Lower lobe of right lung (tissue), 2 donors: ENCODE measurements at places on chromosomes 12 and 14. TPM values are rescaled to one million over a fixed set of nuclear protein-coding genes. Genes with fewer than 3 reads are reported as not detected.

OR6C2 gene
- total RNA-seq: not detected

METTL25 gene
- 15.7 TPM for total RNA-seq

MAP3K9 gene
- 9.4 TPM for total RNA-seq

REM2 gene
- 0.83 TPM for total RNA-seq

CLEC2D gene
- total RNA-seq: 13.9 TPM

CLEC7A gene
- total RNA-seq: 79.5 TPM

CEP170B gene
- total RNA-seq: 24.7 TPM

BEGAIN gene
- 1.3 TPM for total RNA-seq

GLS2 gene
- 4.8 TPM for total RNA-seq

HAL gene
- 7.3 TPM for total RNA-seq

ATP2B1 gene
- 34.5 TPM for total RNA-seq

LGR5 gene
- 1.2 TPM for total RNA-seq

KRT77 gene
- total RNA-seq: not detected

SUSD6 gene
- 80.1 TPM for total RNA-seq

IAPP gene
- total RNA-seq: not detected

RHEBL1 gene
- total RNA-seq: 1.5 TPM

SRRM4 gene
- total RNA-seq: not detected

ENDOU gene
- not detected for total RNA-seq

FGF23 gene
- total RNA-seq: not detected

PLA2G1B gene
- total RNA-seq: 42.2 TPM

IFI27L2 gene
- total RNA-seq: 49.7 TPM

KRT73 gene
- not detected for total RNA-seq

RNF212B gene
- total RNA-seq: not detected

AHNAK2 gene
- total RNA-seq: 10.8 TPM

PPM1H gene
- 6.8 TPM for total RNA-seq

KLRF2 gene
- total RNA-seq: not detected

LRP1 gene
- 404 TPM for total RNA-seq

GSC gene
- total RNA-seq: 0.50 TPM

PDE3A gene
- total RNA-seq: 5.5 TPM

CSRP2 gene
- 23.3 TPM for total RNA-seq

MANSC1 gene
- total RNA-seq: 23.7 TPM

LRCOL1 gene
- total RNA-seq: 2.3 TPM

TEDC1 gene
- total RNA-seq: 10.6 TPM

KRT83 gene
- not detected for total RNA-seq

CRIP2 gene
- 143 TPM for total RNA-seq

GPATCH2L gene
- 50.5 TPM for total RNA-seq

CIROP gene
- total RNA-seq: not detected

CSRNP2 gene
- 21.2 TPM for total RNA-seq

TAMALIN gene
- total RNA-seq: 85.5 TPM

GPX2 gene
- total RNA-seq: not detected

TPPP2 gene
- total RNA-seq: not detected

CD163L1 gene
- total RNA-seq: 4.5 TPM

PRIMA1 gene
- total RNA-seq: 3.0 TPM

IGF1 gene
- total RNA-seq: 16.9 TPM

WASHC4 gene
- 68.9 TPM for total RNA-seq

BMP4 gene
- total RNA-seq: 11.5 TPM

SERPINA9 gene
- not detected for total RNA-seq

PTPN11 gene
- total RNA-seq: 87.5 TPM

PCED1B gene
- total RNA-seq: 13.4 TPM

GALNT16 gene
- total RNA-seq: 3.5 TPM

SLC5A8 gene
- total RNA-seq: 1.3 TPM

EFS gene
- 11.5 TPM for total RNA-seq

C1S gene
- total RNA-seq: 280 TPM

E2F7 gene
- total RNA-seq: 1.0 TPM

RBP5 gene
- total RNA-seq: 1.1 TPM
